HT-29 (cell line): ENCODE measurements at places on chromosomes 6 and 20. TPM values are rescaled to one million over a fixed set of nuclear protein-coding genes. Genes with fewer than 3 reads are reported as not detected.

The DEFB132 gene
- total RNA-seq, result not detected in 2 replicates

The SLPI gene
- 9.1 and 13.5 TPM in 2 replicates for total RNA-seq

The DYNLT2 gene
- total RNA-seq, result 1.7 and 3.2 TPM in 2 replicates

The ARFGEF3 gene
- total RNA-seq, result 8.7 and 10.0 TPM in 2 replicates

The FAM50B gene
- total RNA-seq, result not detected in 2 replicates

The PNPLA1 gene
- total RNA-seq, result 0.23 and 0.38 TPM in 2 replicates

The WFDC6 gene
- total RNA-seq, result not detected in 2 replicates

The PBX2 gene
- total RNA-seq, result 16.6 and 18.7 TPM in 2 replicates

The SLC17A2 gene
- not detected in 2 replicates for total RNA-seq

The SLC24A3 gene
- not detected in 2 replicates for total RNA-seq

The PAK5 gene
- not detected in 2 replicates for total RNA-seq

The CST7 gene
- total RNA-seq, result not detected in 2 replicates

The SIRPD gene
- total RNA-seq, result not detected in 2 replicates

The FHL5 gene
- not detected in 2 replicates for total RNA-seq

The TNFRSF6B gene
- 4.1 and 4.9 TPM in 2 replicates for total RNA-seq

The OVOL2 gene
- 17.9 and 18.8 TPM in 2 replicates for total RNA-seq

The HFE gene
- 7.3 and 8.7 TPM in 2 replicates for total RNA-seq

The SCUBE3 gene
- not detected in 2 replicates for total RNA-seq

The NUS1 gene
- total RNA-seq, result 8.6 TPM in 2 replicates

The KCNQ5 gene
- not detected in 2 replicates for total RNA-seq

The BTNL2 gene
- total RNA-seq, result not detected in 2 replicates

The ZBTB22 gene
- 22.8 and 25.3 TPM in 2 replicates for total RNA-seq
